ENCODE measurements at places on chromosomes 16 and 17. TPM values are rescaled to one million over a fixed set of nuclear protein-coding genes. Genes with fewer than 3 reads are reported as not detected.

C1QTNF8 gene
- total RNA-seq: not detected

PRRT2 gene
- 0.74 TPM for total RNA-seq

TBX21 gene
- 0.28 TPM for total RNA-seq

SLC47A2 gene
- total RNA-seq: not detected

DNA sequence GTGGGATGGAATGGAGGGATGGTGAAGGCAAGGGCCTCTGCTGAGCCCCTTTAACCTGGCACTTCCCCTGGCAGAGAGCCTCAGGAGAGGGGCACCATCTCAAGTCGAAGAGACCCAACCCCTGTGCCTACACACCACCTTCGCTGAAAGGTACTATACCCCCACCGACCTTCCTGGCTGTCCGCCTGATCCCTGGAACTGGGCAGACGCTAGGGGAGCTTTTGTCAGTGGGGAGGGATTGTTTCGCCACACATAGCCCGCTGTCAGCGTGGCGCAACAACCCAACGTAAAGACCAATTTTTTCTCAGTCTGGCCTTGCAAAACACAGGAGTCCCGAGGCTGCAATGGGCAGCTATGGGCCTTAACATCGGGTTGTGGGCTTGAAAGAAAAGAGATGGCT is 3.1 kb downstream of the PPP1R1B start:
- DNase-seq: no peak

C1QL1 gene
- total RNA-seq: 25.6 TPM

GRCh38 chr17:29705386-29705785 is 82.7 kb upstream of the CORO6 start:
- DNase-seq: no peak

GRCh38 chr17:57916925-57917858 is 38.0 kb downstream of the CUEDC1 start:
- DNase-seq: peak; percentile 59

DNA sequence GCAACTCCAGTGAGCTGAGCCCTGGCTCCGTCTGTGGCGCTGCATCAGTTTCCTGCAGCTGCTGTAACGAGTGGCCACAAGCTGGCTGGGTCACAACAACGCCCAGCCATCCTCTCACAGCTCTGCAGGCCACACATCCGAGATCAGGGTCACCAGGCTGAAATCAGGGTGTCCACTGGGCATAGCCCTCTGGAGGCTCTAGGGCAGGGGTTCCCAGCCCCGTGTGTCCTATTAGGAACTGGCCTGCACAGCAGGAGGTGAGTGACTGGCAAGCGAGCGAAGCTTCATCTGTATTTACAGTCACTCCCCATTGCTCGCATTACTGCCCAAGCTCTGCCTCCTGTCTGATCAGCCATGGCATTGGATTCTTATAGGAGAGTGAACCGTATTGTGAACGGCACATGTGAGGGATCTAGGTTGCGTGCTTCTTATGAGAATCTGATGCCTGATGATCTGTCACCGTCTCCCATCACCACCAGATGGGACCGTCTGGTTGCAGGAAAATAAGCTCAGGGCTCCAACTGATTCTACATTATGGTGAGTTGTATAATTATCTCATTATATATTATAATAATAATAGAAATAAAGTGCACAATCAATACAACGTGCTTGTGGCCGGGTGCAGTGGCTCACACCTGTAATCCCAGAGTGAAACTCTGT is 176.5 kb downstream of the SEC14L1 start:
- no peak for DNase-seq

DNA sequence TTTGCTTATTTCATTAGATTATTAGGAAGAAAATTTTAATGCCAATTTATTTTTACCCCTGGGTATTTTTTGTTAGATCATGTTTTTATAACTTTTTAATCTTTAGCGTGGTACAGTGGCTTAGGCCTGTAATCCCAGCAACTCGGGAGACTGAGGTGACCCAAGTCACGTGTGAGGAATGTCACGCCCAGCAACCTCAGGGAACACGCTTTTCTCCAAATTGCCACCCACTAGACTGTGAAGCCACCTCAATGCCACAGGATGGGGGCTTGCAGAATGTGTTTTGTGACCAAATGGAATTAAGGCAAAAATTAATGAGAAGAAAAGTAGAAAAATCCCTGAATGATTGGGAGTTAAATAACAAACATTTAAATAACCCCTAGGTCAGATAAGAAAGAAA is 141.8 kb downstream of the LAT start:
- no peak for DNase-seq

- DNase-seq: no peak
Measured at GRCh38 chr16:23917621-23918020, 81.8 kb downstream of the PRKCB start.

GRCh38 chr16:10168258-10168657 is 14.0 kb downstream of the GRIN2A start:
- DNase-seq: no peak

DNA sequence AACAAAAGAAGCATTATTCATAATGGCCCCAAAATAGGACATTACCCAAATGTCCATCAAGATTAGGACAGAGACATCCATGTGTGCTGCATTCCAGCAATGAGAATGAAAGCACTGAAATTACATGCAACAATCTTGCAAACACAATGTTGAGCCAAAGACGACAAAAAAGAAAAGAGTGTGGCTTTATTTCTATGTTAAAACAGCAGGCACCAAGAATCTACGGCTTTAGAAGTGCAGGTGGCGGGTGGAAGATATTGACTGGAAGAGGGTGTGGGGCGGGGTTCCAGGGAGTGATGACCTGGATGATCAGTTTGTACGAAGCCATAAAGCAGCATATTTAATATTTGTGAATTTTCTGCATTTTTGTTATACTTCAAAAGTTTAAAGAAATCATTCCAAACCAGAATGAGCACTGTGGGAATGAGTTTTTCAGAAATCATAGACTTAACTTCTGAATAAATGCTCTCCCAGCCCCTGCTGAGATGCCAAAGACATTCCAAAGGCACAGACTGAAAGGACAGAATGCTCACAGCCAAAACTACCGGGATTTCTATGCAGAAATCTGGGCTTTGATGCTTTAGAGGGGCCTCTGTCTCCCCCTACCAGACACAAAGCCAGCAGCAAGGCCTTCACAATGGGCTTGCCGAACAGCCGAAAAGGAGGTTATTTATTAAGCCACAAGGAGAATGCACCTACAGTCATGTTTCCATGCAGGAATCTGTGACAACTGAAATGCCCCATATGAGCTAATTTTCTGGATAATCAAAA is 361.6 kb downstream of the GRIN2A start:
- no peak for DNase-seq

SECTM1 gene
- 2.6 TPM for total RNA-seq

GPR179 gene
- 0.09 TPM for total RNA-seq

DNA sequence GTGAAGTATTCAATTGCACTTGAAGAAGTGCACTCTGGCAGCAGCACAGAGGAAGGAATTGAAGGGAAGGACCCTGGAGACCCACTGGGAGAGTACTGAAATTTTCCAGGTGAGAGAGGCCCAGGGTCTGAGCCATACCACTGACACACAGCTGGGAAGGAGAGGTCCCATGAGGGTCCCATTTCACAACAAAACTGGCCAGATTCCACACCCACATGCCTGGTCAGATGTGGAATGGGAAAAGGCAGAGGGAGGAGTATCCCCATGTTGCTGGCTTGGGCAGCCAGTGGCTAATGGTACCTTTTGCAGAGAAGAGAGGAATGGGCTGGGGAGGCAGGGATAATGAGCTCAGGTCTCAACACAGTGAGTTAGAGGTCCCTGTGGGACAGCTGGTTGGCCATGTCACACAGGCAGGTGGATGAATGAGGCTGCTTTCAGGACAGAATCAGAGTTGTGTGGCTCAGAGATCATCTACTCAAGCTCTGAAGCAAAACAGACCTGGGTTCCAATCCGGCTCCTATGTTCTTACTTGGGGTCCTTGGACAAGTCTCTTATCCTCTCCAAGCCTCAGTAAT is 26.2 kb upstream of the NGFR start:
- no peak for DNase-seq

GRCh38 chr17:46851029-46851741 is at the start of gene WNT9B:
TSS of gene WNT9B (plus strand) at chr17:46851583. CDS start at chr17:46851639, 56 bp downstream.
- DNase-seq: no peak

DNA sequence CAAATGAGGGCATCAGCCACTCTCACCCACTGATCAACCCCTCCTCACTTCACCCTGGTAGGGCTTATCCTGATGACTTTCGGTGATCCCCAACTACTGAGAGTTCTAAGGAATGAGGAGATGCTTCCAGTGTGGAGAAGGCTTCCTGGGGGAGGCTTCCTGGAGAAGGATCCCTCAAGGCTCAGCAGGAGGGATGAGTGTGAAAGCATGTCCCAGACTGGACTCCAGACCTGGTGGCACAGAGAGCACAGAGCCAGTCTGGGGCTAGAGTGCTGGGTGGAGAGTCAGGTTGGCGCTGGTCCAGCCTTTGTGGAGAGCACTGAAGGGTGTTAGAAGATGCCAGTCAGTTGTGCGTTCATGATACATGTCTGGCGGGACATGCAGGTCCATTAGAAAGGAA is 53.7 kb downstream of the PLD6 start:
- peak; percentile 74 for DNase-seq

FTSJ3 gene
- 28.9 TPM for total RNA-seq

GRCh38 chr17:72336026-72336803 is 215.4 kb downstream of the SOX9 start:
- DNase-seq: no peak

DNA sequence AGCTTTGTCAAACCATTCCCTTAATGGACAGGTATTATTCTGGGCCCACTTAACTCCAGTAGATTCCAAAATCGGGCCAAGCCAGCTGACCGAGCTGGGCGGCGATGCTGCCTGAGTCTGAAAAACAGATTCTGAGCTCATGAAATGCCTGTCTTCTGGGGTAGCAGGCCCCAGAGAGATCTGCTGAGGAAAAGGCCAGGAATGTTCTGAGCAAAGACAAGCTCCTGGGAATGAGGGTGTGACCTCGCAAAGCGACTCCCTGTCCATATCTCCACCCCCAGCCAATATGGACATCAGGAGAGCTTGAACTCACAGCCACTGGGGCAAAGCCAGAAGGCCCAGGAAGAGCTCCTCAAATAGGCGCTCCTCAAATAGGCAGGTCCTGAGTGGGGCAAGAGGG is 23.7 kb downstream of the ZNF423 start:
- no peak for DNase-seq

MMP28 gene
- total RNA-seq: 1.4 TPM

GRCh38 chr17:73901661-73902415 is 257.6 kb upstream of the SDK2 start:
- peak; percentile 27 for DNase-seq

GRCh38 chr16:10752843-10753523 is 9.3 kb downstream of the NUBP1 start:
- peak; percentile 49 for DNase-seq

DNA sequence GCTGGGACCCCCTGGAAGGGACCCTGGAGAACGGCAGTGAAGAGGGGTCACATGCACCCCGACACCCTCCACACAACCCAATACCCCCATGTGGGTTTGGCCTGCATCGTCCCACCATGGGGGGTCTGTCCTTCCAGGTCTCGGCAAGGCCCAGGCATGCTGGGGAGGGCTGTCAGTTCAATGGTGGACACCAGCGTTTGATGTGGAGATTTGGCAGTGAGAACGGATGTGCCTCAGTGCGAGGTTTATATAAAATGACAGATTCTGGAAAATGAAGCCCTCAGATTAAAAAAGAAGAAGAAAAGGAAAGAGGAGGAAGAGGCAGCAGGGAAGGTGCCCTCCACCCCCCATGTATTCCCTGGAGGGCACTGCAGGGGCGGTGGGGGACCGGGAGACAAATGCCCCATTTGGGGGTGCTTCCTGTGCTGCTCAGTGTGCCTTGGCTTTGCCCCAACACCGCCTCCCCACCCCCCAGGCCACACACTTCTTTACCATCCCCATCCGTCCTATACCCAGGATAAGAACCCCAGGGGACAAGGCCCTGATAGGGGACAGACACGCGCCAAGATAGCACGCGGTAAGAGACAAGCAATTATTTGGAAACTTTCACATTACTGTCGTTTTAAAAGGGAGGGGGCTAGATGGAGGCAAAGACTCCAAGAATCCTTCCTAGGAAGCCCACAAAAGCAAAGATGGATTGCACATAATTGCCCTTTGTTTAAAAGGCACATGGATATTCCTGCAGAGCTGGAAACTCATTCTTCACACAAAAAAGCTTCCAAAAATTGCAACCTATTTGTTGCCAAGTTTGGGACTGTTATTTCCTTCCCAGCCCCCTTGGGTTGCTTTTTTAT is 21.0 kb downstream of the RBFOX3 start:
- DNase-seq: no peak

- peak; percentile 94 for DNase-seq
Measured at GRCh38 chr17:7023576-7024401, 939 bp downstream of the BCL6B start.

- peak; percentile 41 for DNase-seq
Measured at GRCh38 chr17:59620518-59621259, 994 bp downstream of the CLTC start.

KRTAP9-4 gene
- total RNA-seq: not detected

DNA sequence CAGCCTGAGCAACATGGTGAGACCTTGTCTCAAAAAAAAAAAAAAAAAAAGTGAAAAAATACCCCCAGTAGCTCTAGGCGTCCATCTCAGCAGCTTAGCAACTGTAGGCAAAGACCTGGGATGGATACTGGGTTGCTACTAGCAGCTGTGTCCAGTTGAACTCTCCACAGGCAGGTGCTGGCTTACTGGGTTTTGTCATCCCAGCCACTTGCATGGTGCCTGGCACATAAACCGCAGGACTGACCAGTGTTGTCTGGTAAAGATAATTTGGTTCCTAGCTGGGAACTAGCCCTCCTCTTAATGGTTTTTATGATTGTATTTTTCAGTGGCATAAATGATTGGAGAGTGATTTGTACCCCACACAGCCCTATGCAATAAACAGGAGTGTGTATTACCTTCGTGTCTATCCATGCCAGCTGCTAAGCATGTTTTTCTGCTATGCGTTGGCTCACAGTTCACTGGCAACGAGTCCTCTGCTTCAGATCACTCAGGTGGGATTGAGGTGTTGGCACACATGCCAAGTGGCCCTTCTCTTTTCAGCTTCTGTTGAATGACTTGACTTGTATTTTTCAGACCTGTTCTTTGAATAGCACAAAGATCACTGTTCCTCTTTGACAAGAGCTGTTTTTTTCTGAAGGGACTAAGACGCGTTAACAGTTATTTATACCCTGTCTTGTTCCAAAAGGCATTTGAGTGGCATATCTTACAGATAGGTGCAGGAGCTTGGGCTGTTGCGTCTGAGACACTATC is 352.9 kb downstream of the SNX29 start:
- DNase-seq: no peak

PRR15L gene
- not detected for total RNA-seq

DNA sequence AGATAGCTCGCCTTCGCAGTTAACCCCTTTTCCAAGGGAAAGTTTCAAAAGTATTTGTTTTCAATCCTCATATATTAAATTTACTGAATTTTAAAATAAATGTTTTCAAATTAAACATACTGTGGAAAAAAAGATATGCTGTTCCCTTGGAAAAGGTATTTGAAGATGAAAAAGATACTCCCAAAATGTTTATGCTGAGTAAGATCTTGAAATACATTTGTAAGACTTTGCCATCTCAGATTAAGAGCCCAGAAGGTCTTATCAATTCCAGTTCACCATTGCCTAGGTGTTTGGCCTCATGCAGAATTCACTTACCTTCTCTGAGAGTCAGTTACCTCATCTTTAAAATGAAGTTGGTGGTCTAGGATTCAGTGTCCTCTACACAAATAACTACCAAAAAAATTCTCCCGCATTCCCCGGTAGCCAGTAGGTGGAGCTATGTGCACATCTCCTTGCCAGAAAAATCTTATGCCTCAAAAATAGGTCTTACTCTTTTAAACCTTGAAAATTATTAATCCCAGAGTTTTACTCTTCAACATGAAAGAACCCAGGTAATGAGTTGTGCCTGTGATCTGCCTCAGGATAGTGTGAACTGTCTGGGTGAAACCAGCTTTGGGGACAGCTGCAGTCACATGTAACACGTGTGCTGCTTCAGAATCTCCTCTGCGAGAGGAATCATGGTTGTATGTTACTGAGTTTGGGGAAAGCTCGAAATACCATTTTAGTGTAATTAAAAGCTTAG is 178.3 kb downstream of the MRTFB start:
- DNase-seq: peak; percentile 43

Data from heart right ventricle (tissue), 16 donors.